Amygdala (tissue), 56 donors: ENCODE measurements at places on chromosomes 11 and 22.

DNA sequence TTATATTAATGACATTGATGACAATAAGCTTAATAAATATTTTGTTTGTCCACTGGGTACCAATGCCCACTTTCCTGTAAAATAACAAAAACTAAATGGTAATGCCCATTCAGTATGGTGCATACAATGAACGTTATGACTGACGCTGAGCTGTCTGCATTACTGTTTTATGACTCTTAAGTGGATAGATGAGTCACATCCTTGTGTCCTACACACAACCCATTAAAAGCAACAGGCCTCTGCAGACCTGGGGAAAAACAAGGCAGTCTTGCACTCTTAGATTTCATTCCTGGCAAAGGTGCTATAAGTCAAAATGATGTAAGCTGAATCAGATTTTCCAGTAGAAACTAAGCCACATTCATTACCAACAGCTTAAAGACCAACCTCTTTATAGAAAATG, 176.3 kb upstream of the TMEM45B start:
- DNase-seq = no peak

DNA sequence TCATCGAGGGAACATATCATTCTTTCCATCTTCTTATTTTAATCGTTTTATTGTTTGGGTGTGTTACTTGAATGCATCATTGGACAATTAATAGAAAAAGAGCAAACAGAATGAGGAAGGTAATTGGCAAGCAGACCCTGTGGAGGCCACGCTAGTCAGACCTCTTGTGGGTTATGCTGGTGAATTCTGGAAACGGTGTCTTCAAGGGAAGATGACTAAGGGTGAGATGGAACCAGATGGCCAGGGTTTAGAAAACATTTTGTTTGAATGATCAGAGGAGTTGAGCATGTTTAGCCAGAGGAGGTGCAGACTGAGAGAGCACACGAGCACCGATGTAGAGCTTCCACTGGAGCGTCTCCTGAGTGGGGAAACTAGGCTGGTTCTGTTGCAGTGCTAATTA, 8.5 kb downstream of the ST14 start:
- DNase-seq = no peak

DNA sequence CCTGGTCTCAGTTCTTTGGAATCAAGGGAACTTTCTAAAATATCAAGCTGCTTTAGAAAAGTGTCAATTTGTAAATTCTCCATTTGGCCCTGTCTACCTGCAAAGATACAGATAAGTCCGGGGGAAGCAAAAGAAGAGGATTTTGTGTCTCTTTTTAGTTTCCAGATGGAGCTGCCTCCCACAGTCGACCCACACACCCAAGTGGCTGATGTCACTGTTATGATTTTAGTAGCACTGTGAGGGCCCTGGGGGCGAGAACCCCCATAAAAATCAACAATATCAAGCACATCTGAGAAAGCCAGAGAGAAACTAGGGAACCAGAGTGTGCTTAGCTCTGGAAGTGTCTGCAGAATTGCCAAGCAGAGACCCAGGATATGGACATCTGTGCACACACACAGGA, 212.7 kb downstream of the LARGE1 start:
- no peak for DNase-seq

GRCh38 chr11:66326261-66327111, 9.6 kb upstream of the CD248 start:
- DNase-seq = no peak

DNA sequence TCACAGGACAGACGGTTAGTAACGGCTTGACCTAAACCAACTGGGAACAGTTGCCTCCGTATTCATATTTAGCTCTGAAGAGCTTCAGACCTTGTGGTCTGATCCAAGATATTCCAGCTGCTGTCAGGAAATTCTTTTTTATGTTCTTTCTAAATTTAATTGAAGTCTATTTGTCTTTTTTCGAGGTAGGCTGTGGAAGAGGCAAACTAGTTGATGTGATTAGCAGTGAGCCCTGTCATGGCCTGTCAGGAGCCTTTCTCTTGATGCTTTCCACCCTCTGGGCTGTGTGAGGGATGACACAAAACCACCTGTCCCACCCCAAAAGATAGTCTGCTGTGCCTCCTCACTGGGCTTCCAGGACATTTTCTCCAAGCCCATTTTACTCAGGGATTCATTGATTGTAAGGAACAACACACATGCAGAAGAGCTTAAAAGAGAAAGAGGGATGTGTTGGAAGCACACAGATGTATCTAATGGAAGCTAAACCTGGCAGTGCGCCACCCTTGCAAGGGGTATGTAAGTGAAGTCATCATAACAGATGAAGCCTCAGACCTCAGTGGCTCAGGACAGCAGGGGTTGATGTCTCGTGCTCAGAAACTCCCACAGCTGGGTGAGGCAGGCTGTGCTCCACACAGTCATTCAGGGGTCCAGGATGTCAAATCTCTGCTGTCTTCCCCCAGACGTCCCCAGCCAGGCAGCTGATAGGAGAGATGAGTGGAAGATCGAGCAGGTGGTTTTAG, 170.0 kb downstream of the NCAM1 start:
- no peak for DNase-seq

DNA sequence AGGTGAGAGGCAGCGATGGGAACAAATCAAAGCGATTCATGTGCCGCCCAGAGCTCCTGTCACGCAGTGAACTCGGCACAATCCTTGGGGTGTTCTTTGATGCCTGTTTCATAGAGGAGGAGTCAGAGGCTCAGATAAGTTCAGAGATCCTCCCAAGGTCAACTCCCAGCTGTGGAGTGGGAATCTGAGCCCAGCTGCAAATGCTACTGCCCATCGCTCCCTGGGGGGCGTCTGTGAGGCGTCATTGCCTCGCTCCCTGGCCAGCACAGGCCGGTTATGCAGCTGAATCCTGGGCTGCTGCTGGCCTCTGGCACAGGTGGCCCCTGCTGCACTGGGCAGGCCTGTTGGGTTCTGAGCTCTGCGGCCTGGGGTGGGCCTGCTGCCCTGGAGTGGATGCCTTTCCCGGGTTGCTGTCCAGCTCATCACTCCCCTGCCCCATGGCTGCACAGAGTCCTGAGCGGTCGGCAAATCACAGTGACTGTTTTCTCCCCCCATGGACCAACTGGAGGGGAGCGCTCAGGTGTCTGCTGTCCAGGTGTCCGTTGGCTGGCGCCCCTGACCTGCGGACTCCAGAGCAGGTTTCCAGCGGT, 36.3 kb upstream of the SHISAL1 start:
- DNase-seq = no peak

DNA sequence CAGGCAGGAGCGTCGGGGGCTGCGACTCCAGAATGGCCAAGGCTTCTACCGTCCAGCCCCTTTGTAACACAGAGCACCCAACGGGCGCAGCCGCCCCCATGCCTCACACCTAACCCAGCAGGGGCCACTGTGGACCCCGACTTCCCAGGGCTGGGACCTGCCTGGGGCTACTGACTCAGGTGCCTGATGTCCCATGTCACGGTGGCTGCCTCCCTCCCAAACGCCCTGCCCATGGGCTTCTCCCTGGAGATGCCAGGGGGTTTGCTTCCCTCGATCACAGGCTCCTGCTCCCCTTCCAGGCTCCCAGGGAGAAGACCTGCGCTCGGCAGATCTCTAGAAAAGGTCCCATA, 84.0 kb downstream of the MYEOV start:
- no peak for DNase-seq

DNA sequence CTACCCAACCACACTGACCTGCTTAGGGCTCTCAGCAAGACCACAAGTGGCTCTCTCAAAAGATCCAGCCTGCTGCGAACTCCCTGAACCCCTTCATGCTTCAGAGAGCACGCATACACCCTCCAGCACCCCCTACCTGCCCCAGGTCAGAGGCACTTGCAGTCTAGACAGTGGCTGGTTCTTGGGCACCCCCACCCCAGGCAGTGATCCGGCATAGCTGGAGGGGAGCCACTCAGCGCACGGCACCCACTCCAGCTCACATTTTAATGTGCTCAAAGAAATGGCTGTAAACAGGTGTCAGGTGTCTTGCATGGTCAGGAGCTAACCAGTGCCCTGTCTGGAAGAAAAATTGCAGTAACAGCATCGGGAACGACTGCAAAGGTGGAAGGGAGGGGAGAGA, 140.8 kb downstream of the PKNOX2 start:
- DNase-seq = no peak

DNA sequence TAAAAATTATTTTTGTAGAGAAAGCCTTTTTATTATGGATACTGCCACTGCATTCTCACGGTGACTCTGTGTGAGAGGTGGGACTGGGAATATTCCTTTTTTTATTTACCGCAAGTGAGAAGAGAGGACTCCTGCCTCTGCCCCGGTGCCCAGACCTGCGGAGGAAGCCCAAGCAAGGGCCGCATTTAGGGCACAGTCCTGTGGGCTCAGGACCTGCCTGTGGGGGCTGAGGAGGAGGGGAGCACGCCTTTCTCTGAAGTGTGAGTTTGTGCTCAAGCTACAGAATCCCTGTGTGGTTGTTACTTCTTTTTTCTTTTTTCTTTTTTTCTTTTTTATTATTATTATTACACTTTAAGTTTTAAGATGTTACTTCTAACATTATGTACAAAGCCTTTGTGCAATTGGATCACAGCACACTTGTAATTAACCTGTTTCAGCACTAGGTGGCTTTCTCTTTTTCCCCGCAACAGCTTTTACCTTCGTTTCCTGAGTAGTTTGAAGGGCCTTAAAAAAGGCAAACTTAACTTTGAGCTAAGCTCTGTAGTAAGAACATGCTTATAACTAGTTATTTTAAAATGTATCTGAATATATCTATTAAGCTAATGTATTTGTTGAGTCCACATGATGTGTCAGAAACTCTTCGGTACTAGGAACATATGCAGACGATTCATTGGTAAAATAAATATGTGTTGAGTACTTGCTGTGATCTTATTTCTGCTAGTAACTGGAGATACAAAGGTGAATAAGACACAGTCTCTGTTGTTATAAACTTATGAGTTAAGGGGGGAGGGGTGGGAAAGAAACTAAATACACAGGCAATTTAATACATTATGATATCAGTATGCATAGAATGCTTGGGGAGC, 18.3 kb downstream of the AMOTL1 start:
- DNase-seq = no peak

GRCh38 chr11:13939961-13940906, 22.3 kb upstream of the SPON1 start:
- DNase-seq = no peak

- DNase-seq = no peak
Observed at GRCh38 chr11:5281596-5281995, 11.9 kb upstream of the HBE1 start.

- no peak for DNase-seq
Observed at GRCh38 chr22:21857481-21857914, 9.9 kb downstream of the MAPK1 start.

DNA sequence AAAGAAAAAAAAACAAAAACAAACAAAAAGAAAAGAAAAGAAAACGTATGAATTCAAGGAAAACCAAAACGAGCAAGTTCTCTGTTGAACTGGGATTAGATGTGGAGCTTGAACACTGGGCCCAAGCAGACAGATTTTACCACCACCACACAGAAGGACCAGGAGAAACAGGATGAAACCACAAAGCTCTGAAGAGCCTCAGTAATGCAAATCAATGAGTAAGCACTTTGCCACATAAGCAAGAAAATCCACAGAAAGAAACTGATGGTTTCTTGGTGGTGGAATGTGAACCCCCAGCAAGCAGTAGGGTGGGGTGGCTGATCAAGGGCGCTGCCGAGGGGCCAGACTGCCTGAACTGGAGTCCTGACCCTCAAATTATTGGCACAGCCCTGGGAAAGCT, 50.9 kb upstream of the NFRKB start:
- DNase-seq = no peak

- DNase-seq = no peak
Observed at GRCh38 chr22:47659467-47660223, 897.2 kb downstream of the TBC1D22A start.

GRCh38 chr11:38156495-38157146, 1558.6 kb upstream of the RAG2 start:
- DNase-seq = no peak

GRCh38 chr11:131288521-131289091, 81.8 kb upstream of the NTM start:
- DNase-seq = no peak

DNA sequence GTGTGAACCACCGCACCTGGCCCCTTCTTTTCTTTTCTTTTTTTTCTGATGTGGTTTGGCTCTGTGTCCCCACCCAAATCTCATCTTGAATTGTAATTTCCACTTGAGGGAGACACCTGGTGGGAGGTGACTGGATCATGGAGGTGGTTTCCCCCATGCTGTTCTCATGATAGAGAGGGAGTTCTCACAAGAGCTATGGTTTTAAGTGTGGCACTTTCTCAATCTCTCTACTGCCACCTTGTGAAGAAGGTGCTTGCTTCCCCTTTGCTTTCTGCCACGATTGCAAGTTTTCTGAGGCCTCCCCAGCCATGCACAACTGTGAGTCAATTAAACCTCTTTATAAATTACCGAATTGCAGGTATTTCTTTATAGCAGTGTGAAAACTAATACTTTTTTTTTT, 4.9 kb upstream of the TCN2 start:
- no peak for DNase-seq

GRCh38 chr11:43035086-43035485, 276.7 kb upstream of the API5 start:
- no peak for DNase-seq

DNA sequence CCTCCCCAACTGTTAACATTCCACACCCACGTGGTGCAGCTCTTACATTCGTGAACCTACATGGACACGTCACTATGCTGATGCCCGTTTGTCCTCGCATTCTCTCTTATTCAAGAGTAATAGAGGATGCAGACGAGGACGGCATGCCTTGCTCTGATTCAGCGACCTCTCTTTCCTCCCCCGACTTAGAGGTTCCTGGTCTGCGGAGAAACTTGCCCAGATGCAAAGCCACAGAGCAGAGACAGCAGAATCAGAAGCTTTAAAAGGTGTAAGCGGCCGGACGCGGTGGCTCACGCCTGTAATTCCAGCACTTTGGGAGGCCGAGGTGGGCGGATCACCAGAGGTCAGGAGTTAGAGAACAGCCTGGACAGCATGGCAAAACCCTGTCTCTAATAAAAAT, 288.0 kb downstream of the NTM start:
- no peak for DNase-seq

DNA sequence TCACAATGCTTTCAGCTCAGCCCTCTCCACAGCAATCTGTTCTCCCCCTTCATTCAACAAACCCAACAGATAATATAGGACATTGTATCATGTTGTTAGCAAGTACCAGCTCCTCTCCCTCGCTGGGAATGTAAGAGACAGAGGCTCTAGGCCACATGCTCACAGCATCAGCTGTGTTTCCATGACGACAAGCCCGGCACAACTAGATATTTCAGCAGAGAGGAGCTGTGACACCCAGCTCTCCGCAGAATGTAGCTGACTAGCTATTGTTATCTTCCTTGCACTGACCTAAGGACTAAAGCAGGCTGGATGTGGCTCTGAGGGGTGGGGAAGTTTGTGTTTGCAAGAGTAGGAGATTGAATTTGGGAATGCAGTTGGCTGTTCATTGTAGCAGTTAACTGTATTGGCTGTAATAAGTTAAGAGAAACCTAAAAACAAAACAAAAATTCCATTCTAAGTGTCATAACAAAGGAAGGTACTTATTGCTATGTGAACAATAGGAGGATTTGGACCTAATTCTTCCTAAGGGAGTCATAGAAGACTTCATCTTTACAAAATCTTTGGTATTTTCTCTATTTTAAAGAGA, 28.0 kb upstream of the RRAS2 start:
- peak; percentile 66 for DNase-seq

GRCh38 chr11:124841201-124841600, 24.0 kb upstream of the ROBO3 start:
- DNase-seq = no peak

- DNase-seq = no peak
Observed at GRCh38 chr11:72069200-72069599, 11.1 kb downstream of the NUMA1 start.

- DNase-seq = no peak
Observed at GRCh38 chr11:69287968-69288882, 5.7 kb upstream of the MYEOV start.
